ENCODE measurements at places on chromosomes 12 and 14.

DNA sequence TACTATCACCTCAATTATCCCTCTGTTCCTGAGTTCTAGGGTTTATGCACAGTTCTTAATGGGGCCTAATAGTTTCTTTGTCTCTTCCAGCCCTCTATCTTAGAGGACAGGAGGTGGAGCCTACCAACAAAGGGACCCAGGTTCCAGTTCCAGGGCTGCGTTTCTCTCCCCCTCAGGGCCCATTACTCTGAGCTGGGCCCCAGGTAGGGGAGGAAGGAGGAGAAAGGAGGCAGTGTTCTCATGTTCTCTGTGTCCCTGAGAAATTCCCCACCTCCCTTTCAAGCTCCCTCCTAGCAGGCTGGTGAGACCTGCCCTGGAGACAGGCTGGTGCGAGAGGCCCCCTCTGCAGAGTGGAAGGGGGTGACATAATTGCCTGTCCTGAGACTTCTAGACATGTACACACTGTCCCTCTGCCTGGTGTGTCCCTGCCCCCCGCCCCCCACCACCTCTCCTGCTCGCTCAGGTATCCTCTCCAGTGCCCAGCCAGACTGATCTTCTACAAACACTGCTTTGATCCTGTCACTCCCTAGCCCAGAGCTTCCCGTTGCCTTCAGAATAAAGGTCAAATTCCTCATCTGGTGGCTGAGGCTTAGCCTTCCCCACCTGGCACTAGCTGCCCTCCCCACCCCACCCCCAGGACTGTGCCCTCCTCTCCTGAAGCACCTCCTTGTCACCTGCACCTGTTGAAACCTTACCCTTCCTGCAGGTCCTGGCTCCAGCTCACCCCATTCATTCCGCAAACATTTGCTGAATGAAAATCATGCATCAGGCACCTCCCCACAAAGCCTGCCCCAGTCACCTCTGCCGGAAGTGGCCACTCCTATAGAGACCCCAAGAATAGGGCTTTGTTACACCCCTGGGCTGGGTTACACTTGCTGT, 21.1 kb upstream of the KRT8 start:
- no peak for DNase-seq

- no peak for DNase-seq
These were observed 106.7 kb downstream of the AEBP2 start for GRCh38 chr12:19546027-19546426.

DNA sequence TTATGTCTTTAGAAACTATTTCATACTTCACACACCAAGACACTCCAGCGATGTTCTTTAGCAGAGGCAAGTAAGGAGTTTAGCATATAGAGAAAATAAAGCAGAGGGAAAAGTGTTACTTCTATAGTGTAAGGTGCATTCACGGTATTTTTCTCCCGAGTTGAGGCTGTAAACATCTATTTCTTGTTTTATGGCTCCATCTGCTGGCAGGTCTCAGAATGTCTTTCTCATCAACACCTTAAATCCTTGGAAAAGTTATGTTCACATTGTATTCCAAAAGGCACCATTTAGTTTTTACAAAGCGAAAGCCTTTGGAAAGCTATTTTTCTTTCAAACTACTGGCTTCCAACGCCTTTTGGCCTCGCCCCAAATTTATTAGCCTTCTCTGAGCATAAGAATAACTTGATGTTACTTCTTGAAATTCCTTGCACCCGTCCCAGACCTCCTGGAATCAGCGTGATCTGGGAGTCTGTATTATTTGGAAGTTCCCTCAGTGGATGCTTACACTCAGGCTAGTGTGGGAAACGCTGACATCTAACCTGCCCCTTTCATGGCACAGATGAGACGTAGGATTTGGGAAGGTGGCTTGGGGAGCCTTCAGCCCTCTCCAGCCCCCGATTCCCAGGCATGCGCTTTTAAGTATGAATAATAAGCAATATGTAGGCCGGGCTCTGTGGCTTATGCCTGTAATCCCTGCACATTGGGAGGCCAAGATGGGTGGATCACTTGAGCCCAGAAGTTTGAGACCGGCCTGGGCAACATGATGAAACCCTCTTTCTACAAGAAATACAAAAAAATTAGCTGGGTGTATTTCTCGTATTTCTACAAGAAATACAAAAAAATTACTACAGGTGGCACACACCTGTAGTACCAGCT, 1.9 kb upstream of the PIWIL1 start:
- DNase-seq, result peak; percentile 27

DNA sequence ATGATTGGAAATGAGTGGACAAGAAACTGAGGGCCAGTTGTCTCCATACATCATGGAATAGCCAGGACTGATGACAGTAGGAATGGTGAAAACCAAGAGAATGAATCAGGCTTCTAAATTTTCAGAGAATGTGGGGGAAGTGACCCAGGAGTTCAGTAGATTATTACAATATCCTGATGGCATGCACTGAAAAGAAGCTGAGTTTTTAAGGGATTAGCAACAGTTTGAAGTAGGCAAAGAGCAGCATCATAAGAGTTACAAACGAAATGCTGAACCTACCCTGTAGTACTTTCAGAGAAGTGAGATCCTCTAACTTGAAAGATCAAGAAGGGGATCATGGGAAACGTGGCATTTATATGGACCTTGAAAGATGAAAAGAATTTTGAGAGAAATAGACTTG, 13.2 kb downstream of the SLC2A14 start:
- no peak for DNase-seq

GRCh38 chr12:104998423-104999346, 12.6 kb downstream of the NOPCHAP1 start:
- DNase-seq, result no peak

DNA sequence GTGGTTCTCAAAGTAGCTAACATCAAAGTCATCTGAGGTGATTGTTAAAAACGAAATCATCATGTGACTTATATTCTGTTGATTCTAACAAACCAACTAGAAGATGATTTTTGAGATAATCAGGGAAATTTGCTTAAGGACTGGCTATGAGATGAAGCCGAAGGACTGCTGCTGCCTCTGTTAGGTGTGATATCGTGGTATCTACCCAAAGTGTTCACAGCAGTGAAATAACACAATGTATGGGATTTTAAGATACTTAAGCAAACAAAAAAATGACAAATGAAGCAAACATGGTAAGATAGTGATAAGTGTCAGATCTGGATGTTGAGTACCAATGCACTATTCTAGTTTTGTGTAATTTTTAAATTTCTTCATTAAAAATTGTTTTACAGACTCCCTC, 59.1 kb downstream of the GXYLT1 start:
- no peak for DNase-seq

DNA sequence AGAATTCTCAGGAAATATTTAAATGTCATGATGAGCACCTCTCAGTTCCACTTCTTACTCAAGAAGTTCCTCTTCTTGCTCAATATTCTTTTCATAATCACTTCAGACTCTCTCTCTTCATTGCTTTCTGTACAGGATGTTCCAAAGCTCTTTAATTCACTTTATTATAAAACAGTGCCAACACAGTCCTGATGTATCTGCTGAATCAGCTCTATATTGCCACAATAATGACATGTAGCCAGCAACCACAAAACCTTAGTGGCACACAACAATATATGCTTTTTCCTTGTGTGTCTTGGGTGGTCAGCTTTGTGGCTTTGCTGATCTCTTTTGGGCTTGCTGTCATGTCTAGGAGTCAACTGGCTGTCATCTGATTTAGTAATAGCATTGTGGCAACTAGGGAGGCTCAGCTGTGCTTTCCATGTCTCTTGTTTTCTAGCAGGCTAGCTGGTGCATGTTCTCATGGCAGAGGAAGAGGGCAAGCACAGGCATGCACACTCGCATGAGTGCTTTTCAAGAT, 52.8 kb upstream of the SLC2A13 start:
- no peak for DNase-seq

DNA sequence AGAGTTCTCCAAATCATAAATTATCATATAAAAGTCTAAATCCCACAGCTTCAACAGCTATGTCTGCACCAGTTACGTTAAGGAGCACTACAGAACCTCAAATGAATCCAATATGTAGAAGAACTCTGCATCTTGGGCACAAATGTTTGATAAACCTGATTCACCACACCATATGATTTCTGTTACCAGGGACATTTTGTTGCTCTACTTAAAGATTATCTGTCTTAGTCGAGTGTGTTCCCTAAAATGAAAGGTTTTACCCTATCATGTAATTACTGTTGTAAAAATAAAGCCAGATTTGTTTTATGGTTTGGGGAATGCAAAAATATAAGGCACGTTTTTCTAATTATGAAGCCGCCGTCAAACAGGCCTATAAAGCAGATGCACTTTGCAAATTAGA, 363.1 kb downstream of the EGLN3 start:
- no peak for DNase-seq

- no peak for DNase-seq
These were observed 152.9 kb downstream of the EPS8 start for GRCh38 chr12:15636060-15636890.

GRCh38 chr12:93729934-93730333, 52.8 kb downstream of the CRADD start:
- DNase-seq, result no peak

DNA sequence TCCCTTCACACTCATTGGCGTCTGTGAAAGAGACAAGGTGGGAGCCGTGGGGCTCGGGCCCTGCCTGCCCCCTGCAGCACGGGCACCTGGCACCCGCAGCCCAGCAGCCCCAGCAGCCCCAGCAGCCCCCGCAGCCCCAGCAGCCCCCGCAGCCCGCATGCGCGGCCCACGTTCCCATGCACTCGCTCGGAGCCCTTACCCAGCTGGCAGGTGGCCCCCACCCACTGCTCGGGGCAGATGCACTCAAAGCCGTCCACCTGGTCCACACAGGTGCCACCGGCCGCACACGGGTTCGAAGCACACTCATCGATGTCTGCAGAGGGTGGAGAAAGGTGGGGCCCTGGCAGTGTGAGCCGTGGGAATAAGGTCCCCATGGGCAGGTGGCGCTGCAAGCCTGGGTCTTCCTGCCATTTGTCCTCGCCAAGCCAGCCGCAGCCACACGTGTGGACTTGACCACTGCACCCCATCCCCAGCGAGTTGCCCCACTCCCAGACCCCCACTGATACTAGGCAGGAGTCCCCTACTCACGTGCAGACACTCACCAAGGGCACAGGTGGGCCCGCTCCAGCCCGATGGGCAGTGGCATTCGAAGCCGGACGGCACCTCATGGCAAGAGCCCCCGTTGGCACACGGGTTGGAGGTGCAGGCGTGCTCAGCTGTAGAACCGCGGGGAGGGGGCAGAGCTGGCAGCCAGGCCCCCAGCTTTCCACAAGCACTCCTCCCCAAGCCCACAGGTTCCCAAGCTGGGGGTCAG, 17.3 kb downstream of the JAG2 start:
- DNase-seq, result no peak

DNA sequence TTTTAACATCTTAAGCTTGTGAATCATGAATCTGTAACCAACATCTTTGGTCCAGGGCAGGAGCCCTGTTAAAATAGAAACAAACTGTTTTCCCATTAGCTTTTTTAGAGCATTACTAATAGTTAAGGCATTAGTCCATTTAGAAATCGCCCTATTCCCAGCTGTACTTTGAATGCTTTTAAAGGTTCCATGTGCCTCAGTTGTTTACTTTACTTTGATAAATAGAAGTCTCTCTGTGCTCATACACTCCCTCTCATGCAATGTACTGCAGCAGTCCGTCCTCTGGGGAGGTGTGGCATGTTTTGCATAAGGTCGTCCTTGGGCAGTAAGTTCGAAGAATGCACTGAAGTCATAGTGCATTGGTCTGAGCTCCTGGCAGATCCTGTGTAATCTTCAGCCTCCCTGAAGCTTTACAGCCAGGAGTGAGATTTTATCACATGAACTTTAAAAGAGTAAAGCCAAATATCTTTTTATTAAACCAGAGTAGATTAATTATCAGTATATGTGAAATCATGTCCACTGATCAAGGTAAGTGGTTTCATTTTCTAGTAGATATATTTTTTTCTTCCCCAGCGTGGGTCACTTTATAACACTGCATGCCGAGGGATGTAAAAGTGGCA, 134.7 kb downstream of the FGD4 start:
- peak; percentile 50 for DNase-seq

DNA sequence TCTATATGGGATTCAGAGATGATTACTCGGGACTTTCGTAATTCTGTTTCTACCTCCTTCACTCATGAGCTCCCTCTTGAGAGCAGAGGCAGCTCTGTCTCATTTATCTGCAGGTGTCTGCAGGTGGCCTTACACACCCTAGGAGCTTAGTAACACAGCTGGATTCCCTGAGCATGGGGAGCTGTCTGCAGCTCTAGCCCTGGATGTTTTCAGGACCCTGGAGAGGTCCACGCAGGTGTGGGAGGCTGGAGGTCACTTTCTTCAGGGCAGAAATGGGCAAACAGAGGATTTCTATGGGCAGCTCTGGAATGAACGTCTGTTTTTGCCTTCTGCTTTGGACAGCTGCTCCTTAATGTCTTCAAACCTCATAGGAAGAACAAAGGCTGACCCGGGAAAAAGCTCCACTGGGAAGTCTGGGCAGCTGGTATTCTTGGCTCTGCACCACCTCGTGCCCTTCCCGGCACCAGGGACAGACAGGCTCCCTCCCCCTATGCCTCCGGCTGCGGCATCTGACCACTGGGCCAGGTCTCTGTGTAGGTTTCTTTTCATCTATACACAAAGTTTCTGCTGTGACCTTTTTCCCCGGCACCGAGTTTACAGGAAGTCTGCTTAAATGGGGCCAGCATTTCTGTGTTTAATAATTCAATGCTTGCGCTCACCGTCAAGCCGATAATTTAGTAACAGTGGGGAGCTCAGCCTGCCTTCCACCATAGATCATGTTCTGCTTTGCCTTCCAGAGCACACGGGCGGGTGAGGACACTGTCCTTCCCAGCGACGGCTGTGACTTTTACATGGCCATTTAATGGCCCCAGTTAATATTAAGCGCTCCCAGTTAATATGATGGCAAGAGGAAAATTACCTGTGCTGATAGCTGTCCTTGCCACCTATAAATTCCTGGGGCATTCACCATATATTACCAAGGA, 320.2 kb upstream of the SFSWAP start:
- no peak for DNase-seq

DNA sequence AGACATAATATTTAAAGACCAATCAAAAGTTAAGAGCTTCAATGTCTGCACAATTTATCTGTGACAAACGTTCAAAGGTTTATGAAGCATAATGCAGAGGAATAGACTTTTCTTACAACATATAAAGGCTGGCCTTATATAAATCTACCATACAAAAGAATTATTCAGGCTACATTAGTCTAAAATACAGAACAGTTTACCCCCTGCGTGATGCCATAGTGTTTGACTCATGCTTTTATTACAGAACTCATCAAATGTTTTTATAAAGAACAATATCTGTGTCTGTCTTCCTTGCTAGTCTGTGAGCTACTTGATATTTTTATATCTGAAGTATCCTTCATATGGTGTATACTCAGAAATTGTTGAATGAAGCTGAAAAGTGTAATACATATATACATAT, 1084.5 kb upstream of the FLRT2 start:
- DNase-seq, result no peak

- no peak for DNase-seq
These were observed 35.3 kb downstream of the GAS2L3 start for GRCh38 chr12:100608776-100609175.

DNA sequence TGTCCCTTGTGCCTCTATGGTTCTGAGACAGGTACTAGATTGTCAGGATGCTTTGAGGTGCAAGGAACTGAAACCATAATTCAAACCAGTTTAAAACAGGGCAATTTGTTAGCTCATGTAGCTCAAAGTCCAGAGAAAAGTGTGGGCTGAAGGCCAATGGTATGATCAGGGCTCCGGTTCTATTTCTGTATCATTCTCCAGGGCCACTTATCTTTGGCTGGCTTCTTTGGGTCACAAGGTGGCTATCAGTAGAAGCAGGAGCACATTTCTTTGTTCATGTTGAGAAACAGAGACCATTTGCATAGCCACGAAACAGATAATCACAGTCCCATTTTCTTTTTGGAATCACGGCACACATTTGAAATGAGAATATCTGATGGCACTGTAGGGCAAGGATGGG, 294.9 kb downstream of the ETNK1 start:
- DNase-seq, result no peak

GRCh38 chr12:14135996-14136395, 154.6 kb upstream of the GRIN2B start:
- DNase-seq, result no peak
